ENCODE measurements at places on chromosomes 3 and 15.

DNA sequence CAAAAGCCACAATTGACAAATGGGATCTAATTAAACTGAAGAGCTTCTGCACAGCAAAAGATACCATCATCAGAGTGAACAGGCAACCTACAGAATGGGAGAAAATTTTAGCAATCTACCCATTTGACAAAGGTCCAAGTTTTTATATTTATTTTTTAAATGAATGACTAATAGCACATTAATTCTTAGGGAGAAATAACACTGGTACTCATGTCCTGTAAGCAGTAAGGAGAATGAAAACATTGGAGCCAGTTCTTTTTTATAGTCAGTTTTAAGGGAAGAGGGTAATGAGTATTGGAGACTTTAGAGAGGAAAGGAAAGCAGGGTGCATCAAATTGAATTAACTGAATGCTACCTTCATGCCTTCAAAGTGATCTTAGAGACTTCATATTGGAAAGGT, 404.7 kb upstream of the TGFBR2 start:
- DNase-seq = no peak

DNA sequence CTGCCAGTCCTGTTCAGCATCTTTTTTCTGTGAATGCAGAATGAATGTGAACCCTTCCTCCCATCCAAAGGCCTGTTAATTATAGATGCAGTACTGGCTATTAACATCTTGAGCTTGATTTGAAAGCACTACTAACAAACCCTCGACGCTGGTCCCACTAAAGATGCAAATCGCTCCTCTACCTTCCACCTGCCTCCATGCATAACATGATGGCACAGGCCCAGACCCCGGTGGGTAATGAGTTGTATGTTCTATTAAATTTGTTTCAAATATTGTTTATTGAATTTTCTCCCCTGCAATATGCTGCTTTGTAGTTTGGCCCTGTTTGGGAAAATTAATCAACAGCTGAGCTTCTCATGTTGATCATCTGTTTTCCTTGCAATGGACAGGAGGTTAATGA, 69.3 kb downstream of the RAB11A start:
- DNase-seq = no peak

DNA sequence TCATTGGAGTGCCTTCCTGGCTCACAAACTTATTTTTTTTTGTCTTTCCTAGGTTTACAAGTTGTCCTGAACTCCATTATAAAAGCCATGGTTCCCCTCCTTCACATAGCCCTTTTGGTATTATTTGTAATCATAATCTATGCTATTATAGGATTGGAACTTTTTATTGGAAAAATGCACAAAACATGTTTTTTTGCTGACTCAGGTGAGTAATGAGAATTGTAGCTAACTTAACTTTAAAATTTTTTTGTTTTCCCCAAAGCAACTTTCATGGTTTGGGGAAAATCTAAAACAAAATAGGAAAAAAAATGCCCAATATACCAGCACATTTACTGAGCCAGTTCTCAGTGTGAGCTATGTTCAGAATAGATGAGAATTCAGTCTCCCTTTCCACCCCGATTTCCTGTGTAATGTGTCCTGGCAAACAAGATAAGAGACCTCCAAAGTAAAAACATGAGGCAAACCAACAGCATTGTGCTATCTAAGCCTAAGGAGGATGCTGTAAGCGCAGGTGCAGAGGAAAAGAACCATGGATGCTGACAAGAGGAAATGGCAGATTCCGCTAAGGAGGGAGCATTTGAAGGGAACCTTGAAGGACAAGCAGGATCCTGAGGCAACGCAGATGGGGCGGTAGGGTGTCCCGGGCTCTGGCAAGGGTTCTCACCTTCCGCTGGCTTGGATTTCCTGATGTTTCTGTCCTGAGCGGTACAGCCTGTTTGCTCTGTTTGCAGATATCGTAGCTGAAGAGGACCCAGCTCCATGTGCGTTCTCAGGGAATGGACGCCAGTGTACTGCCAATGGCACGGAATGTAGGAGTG, 171.4 kb downstream of the CACNA1D start:
- DNase-seq = no peak

DNA sequence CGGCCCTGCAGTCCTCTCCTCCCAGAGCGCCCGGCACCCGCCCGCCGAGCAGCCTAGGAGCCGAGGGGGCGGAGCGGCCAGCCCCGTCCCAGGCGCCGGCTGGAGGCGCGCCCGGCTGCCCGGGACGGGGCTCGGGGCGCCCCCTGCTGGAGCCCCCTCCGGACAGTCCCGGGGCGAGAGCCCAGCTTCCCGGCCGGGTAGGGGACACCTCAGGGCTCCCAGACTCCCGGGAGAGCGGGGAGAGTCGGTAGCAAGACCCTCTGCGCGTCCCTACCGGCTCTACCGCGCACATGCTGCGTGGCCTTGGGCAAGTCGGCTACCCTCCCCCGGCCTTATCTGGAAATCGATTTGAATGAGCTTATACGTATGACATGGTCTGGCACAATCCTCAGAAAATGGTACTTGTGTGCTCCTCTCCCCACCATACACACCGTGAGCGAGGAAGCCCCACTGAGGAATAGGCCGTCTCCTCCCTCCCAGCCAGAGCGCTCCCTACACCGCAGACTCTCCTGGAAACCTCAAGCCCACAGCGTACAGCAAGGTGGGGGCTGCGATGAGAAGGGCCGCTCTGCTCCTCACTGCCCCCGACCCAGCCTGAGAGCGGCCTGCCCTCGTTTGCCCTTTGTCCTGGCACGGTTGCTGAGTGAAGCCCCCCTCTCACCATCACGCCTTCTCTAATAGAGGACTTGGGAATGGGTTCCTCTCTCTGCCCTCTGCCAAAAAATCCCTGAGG, at the start of gene DAPK2:
TSS of gene DAPK2 (minus strand) at position 65 of the 733 bp plus-strand sequence. CDS start 6,224 bp downstream, outside the sequence.
- DNase-seq = peak; percentile 48

DNA sequence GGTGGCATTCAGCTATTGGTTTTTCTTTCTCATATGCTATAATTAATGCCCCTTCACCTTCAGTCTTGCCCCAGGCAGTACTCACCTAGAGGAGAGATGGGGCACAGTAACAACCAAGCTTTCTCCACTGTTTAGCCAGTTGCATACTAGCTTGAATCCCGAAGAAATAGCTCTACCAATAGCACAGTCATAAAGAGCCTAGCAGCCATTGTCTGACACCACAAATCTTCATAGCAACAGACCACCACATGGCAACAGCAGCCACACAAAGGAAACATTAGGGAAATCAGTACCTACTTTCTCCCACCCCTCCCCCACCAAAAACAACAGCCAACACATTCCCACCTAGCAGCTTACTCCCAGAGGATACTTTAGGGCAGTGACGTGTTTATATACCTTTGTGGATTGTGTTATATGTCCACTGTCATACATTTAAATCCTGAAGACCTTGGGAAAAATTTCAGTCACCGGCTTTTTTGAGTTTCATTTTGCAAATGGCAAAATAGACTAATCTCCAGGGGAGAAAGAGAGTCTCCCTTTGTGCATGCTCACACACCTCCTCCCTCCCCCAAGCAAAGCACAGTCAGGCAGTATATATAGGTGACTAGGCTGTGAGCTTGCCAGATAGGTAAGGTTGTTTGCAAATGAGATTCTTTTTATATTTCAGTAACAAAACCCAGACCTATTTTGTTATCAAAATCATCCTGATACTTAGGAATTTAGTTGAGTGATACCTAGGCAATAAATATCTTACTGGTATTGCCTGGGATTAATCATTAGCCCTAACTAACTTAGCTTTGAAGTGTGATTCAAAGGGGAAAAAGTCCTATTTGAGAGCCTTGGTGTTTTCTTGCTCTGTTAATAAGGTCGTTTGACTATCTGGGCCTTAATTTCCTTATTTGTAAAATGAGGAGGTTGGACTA, 140.6 kb downstream of the RBPMS2 start:
- peak; percentile 81 for DNase-seq

DNA sequence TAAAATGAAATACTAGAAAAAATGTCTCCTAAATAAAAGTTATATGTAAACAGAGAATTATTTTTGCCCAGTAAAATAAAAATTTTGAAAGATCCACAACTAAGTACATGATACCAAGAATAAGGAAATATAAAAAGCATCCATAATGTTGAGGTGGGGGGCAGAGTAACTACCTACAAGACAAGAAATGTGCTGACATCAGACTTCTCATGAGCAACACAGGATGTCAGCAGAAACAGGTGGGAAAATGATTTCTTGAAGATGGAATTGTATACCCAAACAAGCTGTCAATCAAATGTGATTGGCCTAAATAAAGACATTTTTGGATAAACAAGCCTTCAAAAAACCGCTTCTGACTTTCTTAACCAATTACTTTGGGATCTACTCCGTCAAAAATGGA, 143.9 kb upstream of the LIPC start:
- no peak for DNase-seq

- DNase-seq = no peak
Measured at GRCh38 chr3:57331078-57331610, 38.7 kb upstream of the ASB14 start.

GRCh38 chr3:108096532-108097321, 5.9 kb upstream of the CD47 start:
- DNase-seq = no peak

GRCh38 chr3:117128872-117129271, 419.3 kb downstream of the TUSC7 start:
- DNase-seq = no peak

GRCh38 chr3:69787436-69788168, 48.3 kb downstream of the MITF start:
- no peak for DNase-seq

GRCh38 chr3:57999417-58000115, 8.7 kb upstream of the FLNB start:
- no peak for DNase-seq

DNA sequence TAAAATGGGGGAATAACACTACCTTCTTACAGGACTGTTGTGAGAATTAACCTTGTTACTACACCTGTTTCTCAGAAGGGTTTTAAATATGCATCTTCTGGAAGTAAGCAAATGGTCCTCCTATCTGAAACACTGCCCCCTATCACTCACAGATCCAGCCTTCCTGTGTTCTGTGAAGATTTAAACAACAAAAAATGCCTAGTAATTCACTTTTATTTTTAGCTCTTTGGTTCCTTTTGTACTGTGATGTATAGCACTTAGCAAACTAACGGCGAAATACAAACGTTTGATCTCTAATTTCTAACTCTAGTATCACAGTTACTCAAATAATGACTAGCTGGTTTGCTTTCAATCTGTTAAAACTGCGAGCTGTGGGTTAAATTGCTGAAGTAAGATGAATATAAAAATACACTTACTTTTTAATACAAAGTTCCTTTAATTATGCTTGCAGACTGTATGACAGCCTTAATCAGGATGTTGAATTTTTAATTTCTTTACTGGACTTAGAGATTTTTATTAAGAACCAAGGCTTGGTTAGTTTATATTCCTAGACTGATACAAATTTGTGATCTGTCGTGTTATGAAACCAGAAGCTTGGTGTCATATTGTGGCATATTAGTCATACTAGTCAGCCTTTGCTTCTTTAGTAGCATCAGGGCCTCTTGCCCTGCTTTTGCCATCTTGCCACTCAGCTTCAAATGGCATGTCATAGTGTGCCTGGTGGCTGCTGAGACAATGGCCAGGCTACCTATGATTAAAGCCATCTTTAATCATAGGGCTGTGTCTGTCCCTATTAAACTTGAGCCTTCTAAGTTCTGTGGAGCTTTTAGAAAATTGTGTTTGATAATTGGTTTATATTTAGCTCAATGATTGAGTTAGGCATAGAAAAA, 9.2 kb downstream of the EIF3J start:
- no peak for DNase-seq

DNA sequence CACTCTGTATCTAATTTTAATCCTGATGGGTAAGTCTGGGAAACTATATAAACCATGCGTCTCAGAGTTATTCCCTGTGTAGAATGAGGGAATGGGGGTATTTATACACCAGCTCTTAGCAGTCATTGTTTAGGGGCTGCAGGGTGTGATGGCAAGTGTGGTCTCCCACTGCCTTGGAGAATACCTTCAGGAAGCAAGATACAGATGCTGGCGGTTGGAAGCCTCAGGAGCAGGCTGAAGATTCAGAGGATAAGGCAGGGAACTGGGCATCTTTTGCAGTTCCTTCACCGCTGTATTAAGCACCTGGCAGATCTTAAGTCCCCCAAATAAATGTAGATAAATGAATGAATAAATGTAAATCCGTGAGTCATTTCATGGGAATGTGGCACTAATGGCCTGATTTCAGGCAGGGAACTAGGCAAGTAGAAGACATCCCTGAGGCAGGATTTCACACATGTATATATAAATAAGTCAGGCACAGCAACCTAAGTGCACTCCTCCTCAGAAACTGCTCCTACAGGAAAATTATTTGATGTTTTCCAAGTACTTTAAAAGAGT, 209.2 kb upstream of the GADL1 start:
- DNase-seq = no peak

- DNase-seq = no peak
Measured at GRCh38 chr3:9450126-9450525, 52.7 kb downstream of the SETD5 start.

- no peak for DNase-seq
Measured at GRCh38 chr3:55189359-55189801, 261.5 kb upstream of the LRTM1 start.

GRCh38 chr3:157030712-157031111, 129.2 kb downstream of the CCNL1 start:
- DNase-seq = no peak

DNA sequence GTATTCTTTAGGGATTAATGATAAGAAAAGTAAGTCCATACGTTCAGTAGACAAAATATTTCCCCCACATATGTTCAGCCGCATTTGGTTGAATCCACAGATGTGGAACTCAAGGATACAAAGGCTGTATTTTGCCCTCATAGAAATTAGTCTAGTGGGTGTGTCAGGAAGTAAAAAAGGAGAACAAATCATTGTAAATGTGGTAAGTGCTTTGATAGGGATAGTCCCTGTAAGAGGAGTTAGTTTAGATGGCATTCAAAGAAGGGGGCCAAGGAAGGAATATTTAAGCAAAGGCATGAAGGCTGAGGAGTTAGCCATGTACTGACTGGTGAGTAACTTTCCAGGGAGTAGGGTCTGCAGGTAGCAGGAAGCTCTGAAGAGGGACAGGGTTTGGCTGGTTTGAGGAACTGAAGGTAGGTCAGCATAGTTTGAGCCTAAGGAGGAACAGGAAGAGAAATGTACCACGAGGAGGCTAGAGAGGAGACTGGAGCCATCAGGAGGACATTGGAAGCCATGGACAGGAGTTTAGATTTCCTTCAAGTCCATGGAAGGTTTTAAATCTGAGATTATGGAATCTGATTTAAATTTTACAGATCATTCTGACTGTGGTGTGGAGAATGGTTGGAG, 98.8 kb downstream of the MME start:
- DNase-seq = no peak

- no peak for DNase-seq
Measured at GRCh38 chr3:97948351-97949109, 23.7 kb downstream of the RIOX2 start.
